Activated CD4-positive, alpha-beta T cell treated with anti-CD3 and anti-CD28 coated beads for 36 hours (primary cell): ENCODE measurements at places on chromosomes 13 and 19. TPM values are rescaled to one million over a fixed set of nuclear protein-coding genes. Genes with fewer than 3 reads are reported as not detected.

FUT6 gene
- not detected for total RNA-seq

- peak overlapping the region; percentile 79 for H3K27ac ChIP-seq
- H3K27me3 ChIP-seq, result peaks cover 63% of the 10 kb centered on the region
- peak; percentile 67 for DNase-seq
- peaks cover 22% of the 10 kb centered on the region for H3K4me1 ChIP-seq
- H3K4me3 ChIP-seq, result peak overlapping the region; percentile 72
These were observed 17.7 kb downstream of the NFIX start for GRCh38 chr19:13012690-13013608.

KLK3 gene
- total RNA-seq, result not detected

SYCN gene
- total RNA-seq, result not detected

CYP2F1 gene
- not detected for total RNA-seq

GRCh38 chr13:31588893-31589292 is 150.4 kb upstream of the RXFP2 start:
- no peak overlapping the region for H3K4me3 ChIP-seq
- H3K36me3 ChIP-seq, result no peaks in the 10 kb centered on the region

DNA sequence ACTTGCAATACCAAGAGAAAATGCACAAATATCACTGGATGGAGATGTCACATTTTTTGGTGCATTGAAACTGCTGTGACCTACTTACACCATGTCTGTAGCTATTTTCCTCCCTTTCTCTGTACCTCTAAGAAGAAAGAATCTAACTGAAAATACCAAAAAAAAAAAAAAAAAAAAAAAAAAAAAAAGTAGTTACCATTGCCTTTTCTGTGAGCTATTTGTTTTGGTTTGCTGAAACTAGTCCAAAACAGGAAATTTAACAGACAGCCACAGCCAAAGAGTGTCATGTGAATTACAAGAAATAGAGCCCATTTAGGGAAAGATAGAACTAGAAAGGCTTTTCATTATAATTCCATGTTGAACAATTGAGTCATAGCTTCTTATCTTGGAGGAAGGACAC is 37.3 kb downstream of the TNFSF13B start:
- peaks cover 6% of the 10 kb centered on the region for H3K36me3 ChIP-seq
- DNase-seq, result no peak
- no peaks in the 10 kb centered on the region for H3K27me3 ChIP-seq

- H3K27me3 ChIP-seq, result no peaks in the 10 kb centered on the region
- DNase-seq, result no peak
- no peak overlapping the region for H3K4me3 ChIP-seq
These were observed 463.7 kb upstream of the NBEA start for GRCh38 chr13:34478376-34478775.

CDC16 gene
- total RNA-seq, result 90.8 TPM
